H9 (cell line): ENCODE measurements at places on chromosomes 12 and 14. TPM values are rescaled to one million over a fixed set of nuclear protein-coding genes. Genes with fewer than 3 reads are reported as not detected.
A peak's percentile ranks its signal among the peaks of the same experiment; 100 is the strongest.

- no peak for DNase-seq
These were observed 33.4 kb upstream of the ALG10 start for GRCh38 chr12:33988913-33989312.

DNA sequence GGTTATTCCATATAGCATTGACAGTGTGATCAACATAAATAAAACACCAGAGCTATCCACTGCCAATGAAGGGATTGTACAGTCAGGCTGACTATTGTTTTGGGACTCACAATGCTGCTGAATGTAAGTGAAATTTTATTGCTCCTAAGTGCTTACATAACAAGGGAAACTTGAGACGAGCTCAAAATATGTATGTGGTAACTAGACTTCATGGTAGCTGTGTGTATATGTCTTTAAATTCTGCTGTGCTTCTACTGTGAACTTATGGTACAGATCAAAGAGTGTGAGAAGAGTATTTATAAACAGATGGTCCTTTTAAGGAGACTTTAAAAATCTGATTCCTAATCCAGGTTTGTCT lies 6.9 kb downstream of the FLRT2 start:
- DNase-seq = no peak

- no peak for DNase-seq
These were observed 73.5 kb downstream of the CDK17 start for GRCh38 chr12:96326628-96327227.

- DNase-seq = no peak
These were observed 11.7 kb upstream of the NGDN start for GRCh38 chr14:23457587-23458445.

- DNase-seq = peak; percentile 78
These were observed 42.4 kb upstream of the CLMN start for GRCh38 chr14:95362138-95362494.

DNA sequence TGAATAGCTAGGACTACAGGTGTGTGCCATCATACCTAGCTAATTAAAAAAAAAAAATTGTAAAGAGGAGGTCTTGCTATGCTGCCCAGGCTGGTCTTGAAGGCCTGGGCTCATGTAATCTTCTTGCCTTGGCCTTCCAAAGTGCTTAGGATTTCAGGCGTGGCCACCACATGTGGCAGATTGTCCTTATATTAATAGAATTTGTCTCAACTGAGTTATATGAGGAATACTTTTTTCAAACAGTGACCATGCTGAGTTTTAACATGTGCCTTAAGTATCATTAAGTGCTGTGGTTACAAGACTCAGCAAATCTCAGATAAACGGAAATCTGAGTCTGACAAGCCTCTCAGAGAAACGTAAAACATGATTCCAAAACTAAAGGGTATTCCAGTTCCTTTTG lies 83.2 kb upstream of the FERMT2 start:
- DNase-seq = no peak

DNA sequence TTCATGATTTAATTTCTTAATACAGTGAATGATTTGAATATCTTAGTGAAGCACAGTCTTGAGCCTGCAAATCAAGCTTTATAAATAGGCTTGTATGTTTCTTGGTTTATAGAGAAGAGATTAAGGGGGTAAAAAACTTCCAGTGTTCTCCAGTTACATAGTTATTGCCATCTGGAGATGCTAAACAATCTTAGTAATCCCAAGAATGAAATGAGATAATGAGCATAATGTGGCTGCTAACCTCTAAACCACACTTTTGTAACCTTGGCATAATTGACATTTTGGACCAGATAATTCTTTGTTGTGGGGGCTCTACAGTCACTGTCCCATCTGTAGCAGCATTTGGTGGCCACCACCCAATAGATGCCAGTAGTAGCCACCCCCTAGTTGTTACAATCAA lies 316.8 kb downstream of the CCDC91 start:
- no peak for DNase-seq

DNA sequence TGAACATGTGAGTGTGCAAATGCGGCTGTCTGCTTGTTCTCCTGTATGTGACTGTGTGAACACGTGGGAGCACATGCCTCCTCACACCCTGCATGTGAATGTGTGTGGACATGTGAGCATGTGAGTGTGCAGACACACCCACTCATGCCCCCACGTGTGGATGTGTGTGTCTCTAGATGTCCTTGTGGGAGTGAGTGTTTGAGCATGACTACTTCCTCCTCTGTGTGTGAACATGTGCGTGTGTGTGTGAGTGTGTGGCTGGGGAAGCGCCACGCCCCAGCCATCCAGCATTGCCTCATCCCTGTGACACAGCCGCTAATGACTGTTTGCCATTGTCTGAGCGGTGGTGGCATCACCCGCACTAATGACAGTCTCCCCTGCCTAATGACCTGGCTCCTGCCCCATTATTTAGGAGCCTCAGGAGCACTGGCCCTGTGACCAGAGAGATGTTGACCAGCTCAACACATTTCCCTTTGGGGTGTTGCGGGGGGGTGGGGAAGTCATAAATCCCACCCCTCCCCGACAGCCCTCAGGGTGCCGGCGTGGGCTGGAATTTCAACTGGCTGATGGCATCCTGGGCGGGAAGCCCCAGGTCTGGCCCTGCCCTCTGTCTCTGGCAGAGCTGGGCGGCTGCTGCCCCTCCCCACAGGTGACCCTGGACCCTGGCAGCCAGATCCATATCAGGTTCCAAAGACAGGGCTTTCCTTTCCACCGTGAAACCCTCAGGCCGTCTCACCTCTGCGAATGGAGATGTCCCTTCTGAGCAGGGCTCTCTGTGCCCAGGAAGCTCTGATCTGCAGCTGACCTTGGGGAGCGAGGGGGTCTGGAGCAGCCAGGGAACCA lies 11.5 kb upstream of the KRT80 start:
- no peak for DNase-seq

GRCh38 chr12:83008703-83009102 lies 322.0 kb downstream of the TMTC2 start:
- no peak for DNase-seq

GRCh38 chr12:12681061-12681765 lies 14.8 kb downstream of the GPR19 start:
- no peak for DNase-seq

DNA sequence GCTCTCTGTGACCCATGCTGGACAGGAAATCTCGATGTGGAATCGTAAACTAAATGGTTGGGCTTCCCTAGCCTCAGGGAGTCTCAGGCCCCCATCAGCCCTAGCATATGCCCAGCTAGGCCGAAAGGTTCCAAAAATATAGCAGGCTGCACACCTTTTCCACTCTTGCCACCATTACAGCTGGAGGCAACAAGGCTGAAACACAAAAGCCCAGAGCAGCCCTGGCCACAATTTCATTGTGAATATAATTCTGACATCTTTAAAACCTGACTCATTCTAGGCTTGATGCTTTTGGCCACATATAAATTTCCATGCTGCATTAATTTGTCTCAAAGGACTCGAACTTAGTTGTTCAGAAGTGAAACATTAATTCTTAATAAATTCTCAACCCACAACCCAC lies 382.2 kb downstream of the GRIN2B start:
- no peak for DNase-seq

- no peak for DNase-seq
These were observed 75.9 kb upstream of the TMPO start for GRCh38 chr12:98439471-98439951.

- no peak for DNase-seq
These were observed 2.0 kb downstream of the ZBTB25 start for GRCh38 chr14:64501411-64502171.

- no peak for DNase-seq
These were observed 19.0 kb upstream of the ATF7 start for GRCh38 chr12:53645165-53645564.

GRCh38 chr12:21780786-21781185 lies 6.3 kb upstream of the KCNJ8 start:
- DNase-seq = no peak

DNA sequence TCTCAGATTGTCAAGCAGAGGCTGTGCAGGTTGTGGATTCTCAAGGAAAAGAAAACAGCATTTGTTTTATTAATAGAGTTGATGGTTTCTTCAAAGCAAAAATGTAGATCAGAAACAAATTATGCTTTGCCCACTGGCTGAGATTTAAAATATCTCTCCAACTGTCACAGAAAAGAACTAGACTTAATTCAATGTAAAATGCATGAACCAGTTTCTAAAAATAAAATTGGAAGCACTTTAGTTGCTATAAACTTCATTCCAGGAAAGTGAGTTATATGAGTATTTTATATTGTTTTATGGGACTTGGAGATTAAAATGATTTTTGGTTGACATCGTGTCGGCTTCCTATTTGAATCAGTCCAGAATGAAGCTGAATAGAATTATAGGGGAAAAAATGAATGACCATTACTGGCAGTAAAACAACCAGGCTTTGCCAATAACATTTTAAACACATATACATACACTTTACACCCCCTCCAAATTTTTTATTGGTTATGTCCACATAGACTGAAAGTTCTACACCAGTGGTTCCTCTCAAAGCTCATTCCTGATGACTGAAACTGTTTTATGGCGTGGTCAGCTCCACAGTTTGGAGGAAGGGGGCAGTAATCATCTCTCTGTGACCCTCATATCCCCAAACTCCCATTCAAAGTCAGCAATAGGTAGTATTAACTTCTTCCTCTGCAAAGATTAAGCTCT lies 55.5 kb upstream of the DAAM1 start:
- no peak for DNase-seq

- no peak for DNase-seq
These were observed 265.5 kb downstream of the CACNA1C start for GRCh38 chr12:2318286-2318685.

DNA sequence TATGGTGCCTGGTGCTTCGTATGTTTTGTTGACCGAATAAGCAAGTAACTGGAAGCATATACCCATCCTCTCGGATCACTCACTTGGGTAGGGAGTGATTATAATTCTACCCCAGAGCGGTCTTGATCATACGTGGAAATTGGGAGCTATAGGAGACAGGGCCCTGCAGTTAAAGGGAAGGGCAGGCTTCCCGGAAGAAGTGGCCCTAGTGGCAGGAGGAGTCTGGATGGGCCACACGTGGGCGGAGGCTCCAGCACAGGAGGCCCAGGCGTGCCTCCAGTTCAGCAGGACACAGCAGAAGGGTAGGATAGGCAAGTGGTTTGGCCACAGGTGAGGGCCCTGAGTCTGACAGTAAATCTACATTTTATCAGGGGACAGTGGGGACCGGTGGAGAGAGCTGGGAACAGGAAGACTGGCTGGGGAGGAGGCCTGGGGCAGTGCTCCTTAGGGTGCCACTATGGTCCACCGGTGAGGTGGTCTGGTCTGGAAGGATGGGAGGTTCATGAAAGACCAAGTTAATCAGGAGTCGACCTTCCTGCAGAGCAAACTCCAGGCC lies 23.5 kb upstream of the YY1 start:
- DNase-seq = no peak

DNA sequence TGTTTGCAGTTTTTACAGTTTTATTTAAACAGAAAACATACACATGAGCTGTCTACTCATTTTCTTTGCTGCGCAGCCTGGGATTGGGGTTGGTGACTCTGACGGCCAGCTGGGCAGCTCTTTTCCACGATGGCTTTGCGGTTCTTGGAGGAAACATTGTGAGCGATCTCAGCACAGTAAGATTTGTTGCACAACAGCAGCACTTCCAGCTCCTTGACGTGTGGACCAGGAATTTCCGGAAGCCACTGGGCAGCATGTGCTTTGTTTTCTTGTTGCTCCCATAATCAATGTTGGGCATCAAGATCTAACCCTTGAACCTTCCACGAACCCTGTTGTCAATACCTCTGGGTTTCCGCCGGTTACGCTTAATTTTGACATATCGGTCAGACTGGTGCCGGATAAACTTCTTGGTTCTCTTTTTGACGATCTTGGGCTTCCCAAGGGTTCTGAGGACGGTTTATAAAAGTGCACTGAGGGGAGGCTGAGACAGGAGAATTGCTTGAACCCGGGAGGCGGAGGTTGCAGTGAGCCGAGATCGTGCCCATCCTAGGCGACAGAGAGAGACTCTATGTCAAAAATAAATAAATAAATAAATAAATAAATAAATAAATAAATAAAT lies 21.8 kb downstream of the FKBP11 start:
- DNase-seq = no peak

DNA sequence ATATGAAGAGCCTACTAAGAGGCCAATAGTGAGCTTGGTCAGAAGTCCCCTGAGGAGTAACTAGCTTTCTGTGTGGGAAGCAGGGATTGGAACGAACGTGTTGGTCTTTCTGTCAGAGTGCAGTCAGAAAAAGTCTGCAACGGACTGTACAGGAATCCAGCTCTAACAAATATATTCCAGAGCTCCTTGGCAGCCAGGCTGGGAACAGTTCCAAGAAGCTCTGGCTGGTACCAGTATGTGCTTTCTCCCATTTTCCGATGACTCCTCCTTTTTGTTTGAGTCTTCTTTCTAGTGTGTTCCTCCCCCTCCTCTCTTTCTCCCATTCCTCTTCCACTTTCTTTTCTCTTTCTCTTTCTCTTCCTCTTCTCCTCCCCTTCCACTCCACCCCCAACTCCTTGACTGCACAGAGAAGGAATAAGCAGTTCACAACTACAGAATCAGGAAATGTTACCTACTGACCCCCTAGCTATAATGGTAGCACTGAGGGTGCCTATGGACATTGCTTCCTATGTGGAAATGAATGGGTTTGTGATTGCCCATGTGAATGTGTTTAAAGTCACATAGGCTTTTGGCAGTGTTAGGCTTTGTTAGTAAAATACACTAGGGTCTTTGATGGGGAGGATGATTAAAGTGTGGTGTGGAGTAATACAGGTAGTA lies 59.9 kb downstream of the TTLL5 start:
- DNase-seq = no peak

DNA sequence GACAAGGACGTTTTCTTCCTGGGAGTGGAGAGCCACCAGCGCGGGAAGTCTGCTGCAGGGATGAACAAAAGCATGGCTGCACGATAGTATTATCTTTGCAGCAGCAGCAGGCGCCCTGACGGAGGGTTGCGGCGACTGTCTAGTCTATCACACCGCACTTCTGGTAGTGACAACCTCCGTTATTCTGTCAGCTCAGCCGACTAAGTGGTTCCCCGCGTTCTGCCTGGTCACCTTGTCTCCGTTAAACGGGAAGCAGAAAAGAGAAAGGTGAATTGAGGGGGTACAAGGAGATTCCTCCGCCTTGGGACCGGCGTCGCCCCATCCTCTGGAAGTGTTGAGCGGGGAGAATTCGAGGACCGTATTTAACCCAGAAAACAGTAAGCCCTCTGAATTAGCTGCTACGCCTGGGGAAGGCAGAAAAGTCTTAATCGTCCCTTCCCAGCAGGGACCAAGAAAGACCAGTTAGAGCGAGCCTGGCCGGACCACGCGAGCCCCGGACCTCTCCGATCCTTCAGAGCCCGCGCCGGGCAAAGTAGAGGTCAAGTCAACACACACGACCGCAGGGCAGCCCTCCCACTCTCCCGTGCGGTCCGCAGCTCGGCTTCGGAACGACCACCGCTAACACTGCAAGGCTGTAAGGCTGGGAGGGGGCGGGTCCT lies 536 bp upstream of the DAAM1 start:
- DNase-seq = no peak

- no peak for DNase-seq
These were observed 399.8 kb upstream of the SOX5 start for GRCh38 chr12:24349051-24349799.

- DNase-seq = no peak
These were observed 11.0 kb downstream of the KLHDC1 start for GRCh38 chr14:49703965-49704364.

- DNase-seq = no peak
These were observed 1.1 kb upstream of the KLHDC2 start for GRCh38 chr14:49766839-49767238.

GRCh38 chr12:2877953-2878732 lies 1.1 kb downstream of the RHNO1 start:
- peak; percentile 44 for DNase-seq

Gene KRT77
- not detected in 2 replicates for total RNA-seq

Gene KLRK1
- not detected in 2 replicates for total RNA-seq

Gene MSI1
- 91.5 and 93.2 TPM in 2 replicates for total RNA-seq

Gene SCARB1
- total RNA-seq = 31.3 and 31.7 TPM in 2 replicates

Gene SLC48A1
- total RNA-seq = 10.6 TPM in 2 replicates

Gene SPIC
- total RNA-seq = not detected in 2 replicates

Gene KRT82
- not detected in 2 replicates for total RNA-seq

Gene ALDH1L2
- 1.9 and 2.2 TPM in 2 replicates for total RNA-seq
